ENCODE measurements at places on chromosomes 3 and 15.
A peak's percentile ranks its signal among the peaks of the same experiment; 100 is the strongest.

DNA sequence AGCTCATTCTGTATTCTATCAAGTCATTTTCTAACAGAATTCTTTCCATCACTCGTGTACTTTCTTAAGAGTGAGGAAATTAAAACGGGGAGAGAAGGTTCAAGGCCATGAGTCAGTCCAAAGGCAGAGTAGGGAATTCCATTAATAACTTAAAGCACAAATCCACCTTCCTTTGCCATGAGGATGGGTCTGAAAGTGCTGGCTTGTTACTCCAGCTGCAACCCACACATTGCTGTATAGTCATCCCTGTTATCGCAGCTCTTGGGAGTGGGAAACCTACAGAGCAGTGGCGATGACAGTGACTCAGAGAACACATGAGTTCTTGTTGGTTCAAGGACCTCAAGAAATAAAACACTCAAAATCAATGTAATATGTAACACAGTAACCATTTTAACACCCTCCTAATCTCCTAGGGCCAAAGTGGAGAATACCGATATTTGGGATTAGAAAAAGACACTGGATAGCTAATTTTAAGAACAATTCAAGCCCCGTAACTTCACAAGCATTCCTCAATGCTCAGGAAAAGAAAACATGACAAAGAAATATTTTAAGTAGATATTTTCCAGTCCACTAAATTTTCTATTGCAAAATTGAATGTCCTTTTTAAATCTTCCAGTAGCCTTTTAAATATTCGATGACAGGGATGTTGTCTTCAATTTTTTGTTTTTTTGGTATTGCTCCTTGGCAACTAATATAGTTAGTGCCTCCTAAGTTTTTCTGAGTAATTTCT, 179.9 kb upstream of the THBS1 start:
- DNase-seq = no peak

DNA sequence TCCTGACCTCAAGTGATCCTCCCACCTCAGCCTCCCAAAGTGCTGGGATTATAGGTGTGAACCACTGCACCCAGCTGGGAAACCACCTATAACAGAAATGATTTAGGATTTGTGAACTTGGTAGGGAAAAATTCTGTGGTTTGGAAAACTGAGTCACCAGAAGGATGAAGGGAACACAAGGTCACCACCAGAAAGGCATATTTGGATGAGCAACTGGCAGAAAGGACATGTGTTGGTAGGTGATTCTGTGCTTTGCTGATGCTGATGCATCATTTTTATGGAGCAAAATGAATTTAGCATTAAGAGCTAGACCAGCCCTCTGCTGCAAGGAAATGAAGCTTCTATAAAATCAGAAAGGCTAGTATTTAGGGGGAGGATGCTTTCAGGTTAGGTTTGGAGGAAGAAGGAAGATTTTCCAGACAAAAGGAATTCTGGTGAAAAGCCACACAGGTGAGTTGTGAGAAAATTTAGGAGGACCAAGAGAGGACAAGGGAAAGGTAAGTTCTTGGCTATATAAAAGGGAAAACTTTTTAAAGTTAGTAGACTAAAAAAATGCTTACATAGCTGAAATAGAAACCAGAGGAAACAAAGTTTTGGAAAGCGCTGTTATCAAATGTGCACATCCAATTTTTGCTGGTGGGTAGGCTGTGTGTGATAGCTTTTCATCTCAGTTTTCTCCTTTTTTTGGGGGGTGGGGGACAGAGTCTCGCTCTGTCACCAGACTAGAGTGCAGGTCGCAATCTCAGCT, 3.6 kb downstream of the PXK start:
- DNase-seq = peak; percentile 88

- no peak for DNase-seq
These were observed 66.8 kb upstream of the ALDH1A3 start for GRCh38 chr15:100812802-100813201.

GRCh38 chr3:190811775-190812480, 50.6 kb downstream of the GMNC start:
- peak; percentile 69 for DNase-seq

DNA sequence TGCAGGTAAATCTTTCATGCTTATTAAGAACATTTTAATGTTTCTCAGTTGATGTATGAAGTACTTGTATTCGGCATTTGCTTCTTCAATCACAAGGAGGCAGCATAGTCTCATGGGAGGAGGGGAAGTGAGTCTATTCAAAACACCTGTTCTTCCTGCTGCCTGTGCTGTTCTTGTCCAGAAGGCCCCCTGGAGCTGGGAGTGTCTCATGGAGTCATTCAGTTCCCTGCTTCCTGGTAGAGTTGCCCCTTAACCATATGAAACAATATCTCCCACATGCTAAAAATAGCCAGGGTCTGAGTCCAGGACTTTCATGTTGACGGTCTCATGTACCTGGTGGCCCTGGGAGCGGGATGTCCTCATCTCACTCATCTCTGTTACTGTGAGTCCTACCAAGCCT, 15.5 kb upstream of the PPP1R2 start:
- DNase-seq = no peak

DNA sequence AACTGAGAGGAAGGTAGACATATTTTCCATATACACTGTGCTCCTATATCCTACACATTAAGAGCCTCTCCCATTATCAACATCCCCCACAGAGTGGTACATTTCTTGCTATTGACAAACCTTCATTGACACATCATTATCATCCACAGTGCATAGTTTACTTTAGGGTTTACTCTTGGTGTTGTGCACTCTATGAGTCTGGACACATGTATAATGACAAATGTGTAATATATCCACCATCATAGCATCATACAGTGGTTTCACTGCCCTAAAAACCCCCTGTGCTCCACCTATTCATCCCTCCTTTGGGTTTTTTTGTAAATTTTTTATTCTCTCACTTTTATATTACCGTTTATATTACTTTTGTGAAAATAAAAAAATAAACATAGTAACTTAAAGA, 22.2 kb upstream of the CLDN18 start:
- DNase-seq = no peak

- no peak for DNase-seq
These were observed 144.2 kb upstream of the ABHD17C start for GRCh38 chr15:80550908-80551260.

DNA sequence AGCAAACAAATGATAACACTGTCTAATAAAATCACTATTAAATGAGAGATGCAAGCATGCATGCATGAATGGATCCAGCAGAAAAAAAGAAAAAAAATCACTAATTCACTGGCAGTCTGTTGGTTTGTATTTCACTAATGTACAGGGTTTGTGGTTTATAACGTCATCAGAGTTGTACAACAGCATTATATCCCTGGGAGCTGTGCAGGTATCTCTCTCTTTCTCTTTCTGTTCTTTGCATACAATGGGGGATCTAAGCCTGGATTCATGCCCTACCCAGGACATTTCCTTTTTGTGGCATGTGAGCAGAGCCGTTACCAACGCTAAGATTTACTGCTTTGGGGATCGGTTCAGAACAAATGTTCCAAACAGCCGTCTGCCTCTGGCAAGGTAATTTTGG, 229.5 kb downstream of the SOX2 start:
- no peak for DNase-seq

GRCh38 chr3:143865302-143865701, 17.0 kb upstream of the SLC9A9 start:
- DNase-seq = no peak

DNA sequence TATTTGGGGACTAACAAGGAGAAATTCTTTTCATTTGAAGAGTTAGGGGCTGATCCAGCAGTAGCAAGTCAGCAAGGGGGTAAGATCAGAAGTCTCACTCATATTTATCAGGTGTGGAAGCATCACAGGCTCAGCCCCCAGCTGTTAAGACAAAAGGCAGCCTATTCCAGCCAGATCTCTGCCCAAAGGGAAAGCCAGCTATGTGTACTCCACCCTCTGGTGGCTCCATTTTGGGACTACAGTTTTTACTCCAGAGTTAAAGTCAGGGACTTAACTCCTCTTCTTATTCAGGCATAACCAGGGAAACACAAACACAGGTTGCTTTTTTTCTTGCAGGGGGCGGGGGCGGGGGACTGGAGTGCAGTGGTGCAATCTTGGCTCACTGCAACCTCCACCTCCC, 19.2 kb downstream of the UBP1 start:
- no peak for DNase-seq

DNA sequence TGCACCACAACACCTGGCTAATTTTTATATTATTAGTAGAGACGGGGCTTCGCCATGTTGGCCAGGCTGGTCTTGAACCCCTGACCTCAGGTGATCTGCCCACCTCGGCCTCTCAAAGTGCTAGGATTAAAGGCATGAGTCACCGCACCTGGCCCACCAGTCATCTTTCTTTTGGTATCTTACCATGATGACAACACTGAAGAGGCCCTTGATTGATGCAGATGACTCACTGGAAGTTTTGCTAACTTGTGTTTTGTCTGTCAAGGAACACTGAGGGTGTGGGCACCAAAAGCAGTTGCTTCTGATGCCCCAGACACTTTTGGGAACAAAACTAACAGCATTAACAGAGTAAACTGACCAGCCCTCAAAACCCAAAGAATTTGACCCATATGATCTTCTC, 88.3 kb downstream of the MYO5A start:
- DNase-seq = no peak

DNA sequence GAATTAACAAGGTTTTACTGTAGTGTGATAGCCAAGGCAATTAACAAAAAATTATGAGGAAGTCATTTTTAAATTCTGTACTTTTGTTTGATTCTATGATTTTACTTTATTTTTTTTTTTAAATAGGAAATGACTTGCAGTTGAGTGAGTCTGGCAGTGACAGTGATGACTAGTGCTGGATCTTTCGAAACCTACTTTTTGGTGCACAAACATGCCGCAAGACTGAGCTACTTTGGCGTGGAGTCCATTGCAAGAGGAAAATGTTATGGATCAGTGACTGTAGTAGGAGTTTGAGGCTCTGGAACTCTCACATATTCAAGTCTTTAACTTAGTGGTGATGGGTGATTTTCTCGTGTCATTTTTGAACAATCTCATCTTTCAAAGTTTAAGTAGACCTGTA, 11.6 kb downstream of the EAF1 start:
- peak; percentile 60 for DNase-seq

GRCh38 chr3:194937882-194938321, 252.2 kb downstream of the FAM43A start:
- DNase-seq = no peak

GRCh38 chr3:123075359-123075758, 8.5 kb downstream of the PDIA5 start:
- DNase-seq = no peak

DNA sequence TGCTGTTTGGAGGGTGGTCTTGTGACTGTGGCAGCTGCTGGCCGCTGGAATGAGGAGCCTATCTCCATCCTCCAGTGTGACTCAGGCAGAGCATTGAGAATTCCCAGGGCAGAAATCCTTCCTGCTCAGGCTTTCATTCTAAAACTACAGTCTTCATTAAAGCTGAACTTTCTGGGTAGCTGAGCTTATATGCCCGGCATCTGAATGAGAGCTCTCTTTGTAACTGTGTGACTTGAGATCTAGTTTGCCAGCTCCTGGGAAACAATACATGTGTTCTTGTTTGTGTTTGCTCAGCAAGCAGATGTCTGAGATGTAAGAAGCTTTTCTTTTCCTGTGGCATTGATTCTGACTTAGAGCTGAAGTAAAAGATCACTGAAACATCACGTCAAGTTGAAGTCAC, 22.4 kb downstream of the RLBP1 start:
- DNase-seq = no peak

DNA sequence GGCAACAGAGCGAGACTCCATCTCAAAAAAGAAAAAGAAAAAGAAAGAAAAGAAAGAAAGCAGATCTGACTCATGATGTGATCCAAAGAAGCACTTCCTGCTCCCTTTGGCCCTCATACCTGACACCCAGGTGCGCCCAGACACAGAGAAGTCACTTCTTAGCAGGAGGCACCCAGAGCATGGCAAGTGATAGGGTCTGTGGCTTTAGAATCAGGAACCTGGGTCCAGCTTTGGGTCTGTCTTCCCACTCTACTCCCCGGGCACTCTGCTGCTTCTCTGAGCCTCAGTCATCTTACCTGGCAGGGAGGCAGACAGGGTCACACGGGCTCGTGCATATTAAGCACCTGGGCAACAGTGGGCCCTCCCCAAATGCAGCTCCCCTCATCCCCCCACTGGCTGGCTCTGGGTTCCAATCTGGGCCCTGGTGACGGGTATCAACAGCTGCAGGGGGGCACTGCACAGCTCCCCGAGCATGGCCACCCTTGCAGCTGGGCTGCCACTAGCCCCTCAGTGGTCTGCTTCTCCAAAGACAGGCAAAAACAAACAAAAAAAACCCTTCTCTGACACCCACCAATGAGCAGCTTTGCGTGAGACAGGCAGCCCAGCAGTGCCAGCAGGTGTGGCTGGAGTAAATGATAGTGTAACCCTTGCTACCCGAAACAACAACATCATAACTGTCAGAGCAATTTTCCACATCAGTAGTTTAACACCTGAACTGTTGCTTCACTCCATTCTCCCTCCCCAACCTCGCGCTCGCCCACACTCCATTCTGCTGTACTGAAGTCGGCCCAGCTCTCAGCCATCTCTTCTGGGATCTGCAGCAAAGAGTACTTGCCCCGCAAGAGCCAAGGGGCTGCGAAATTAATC, 99.8 kb downstream of the MEGF11 start:
- no peak for DNase-seq

- no peak for DNase-seq
These were observed 36.7 kb upstream of the ZNF774 start for GRCh38 chr15:90315278-90315982.

DNA sequence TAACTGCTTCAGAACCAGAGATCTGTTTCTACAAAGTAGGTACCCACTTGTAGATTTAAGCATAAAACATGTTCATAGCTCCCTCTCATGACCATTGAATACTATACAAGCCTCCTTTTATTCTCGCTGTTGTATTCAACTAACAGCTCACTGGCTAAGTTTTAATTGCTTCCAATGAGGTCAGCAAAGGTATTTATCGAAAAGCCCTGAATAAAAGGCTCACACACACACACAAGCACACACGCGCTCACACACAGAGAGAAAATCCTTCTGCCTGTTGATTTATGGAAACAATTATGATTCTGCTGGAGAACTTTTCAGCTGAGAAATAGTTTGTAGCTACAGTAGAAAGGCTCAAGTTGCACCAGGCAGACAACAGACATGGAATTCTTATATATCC, at the start of gene FGF7:
Gene FGF7 (plus strand): TSS at position 222 of the 400 bp plus-strand sequence. CDS start 1,056 bp downstream, outside the sequence.
- no peak for DNase-seq

DNA sequence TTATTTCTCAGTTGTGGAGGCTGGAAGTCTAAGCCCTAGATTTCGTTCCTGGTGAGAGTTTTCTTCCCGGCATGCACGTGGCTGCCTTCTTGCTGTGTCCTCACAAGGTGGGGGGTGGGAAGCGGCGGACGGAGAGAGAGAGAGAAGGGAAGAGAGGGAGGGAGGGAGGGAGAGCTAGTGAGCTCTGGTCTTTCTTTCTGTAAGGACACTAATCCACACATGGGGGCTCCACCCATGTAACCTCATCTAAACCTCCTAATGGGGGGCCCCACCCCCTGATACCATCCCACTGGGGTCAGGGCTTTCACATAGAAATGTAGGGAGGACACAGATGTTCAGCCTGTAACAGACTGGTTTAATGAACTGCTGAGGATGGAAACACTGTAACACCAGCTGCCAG, 7.3 kb downstream of the FBLN2 start:
- no peak for DNase-seq

DNA sequence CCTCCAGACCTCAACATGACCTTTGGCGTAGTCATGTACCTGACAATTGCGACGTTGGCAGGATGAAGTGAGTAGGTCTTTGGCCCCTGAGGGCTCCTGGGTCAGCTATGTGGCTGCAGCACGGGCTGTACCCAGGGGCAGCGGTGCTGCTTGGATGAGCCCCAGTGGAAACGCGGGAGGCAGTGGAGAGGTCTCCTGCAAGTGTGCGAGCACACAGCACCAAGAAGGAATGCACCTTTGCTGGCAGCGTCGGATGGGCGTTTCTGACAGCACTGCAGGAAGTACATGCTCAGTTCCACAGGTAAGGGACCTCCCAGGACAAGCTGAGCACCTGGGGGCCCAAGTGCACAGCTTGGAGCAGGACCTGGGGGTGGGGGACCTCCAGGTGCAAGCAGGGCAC, 67.4 kb upstream of the UNC13C start:
- DNase-seq = no peak

Measured in HS-5 (cell line).